ENCODE measurements at places on chromosomes 2 and 18.

GRCh38 chr2:178238154-178238521, 43.8 kb downstream of the OSBPL6 start:
- DNase-seq = no peak

DNA sequence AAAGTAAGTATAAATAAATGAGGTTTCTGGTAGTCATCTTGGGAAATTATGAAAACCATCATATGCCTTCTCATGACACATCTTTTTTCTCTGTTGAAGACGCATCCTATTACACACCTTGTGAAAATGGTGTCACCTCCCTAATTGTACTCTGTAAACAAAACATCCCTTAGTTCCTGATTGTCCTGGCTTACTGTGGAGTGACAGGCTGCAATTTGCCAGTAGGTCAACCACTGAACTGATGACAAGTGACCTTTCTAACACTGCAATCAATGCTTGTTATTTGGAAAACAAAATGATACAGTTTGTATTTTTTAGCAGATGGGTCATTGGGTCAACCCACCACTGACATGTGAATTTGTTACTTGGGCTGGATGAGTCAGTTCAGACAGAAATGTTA, 219.5 kb downstream of the PTPRM start:
- DNase-seq = no peak

DNA sequence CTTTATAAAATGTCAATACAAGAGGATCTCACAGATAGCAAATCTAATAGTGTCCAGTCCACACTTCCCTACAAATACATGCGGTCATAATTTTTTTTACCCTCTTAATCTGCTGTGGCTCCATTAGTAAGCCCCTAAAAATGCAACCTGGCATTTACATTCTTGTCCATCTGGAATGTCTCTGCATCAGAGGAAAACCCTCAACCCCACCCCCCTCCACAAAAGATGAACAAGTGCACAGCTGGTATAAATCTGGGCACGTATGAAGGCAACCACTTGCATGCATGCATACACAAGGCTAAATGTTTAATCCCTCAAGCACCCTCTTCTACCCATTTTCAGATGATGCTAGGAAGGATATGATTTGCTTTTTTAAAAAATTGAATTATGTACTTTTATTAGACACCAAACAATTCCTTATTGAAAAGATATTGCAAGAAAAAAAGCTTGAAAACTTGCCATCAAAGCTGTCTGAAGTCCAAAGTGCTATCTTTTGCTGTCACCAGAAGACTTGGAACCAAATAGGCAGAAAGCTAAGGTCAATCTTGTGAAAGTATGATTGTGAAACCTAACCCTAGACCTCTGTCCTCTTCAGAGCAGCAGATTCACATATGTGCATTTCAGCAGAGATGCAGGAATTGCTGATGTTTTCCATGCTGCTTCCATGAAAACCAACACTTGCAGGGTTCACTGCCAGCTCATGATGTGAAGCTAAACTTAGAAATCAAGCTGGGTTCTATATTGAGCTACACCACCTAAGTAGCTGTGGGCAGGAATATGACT, 39.0 kb downstream of the IRS1 start:
- no peak for DNase-seq

GRCh38 chr2:235685024-235685721, 191.3 kb downstream of the AGAP1 start:
- DNase-seq = no peak

GRCh38 chr18:63192885-63193349, 126.7 kb downstream of the BCL2 start:
- DNase-seq = no peak

DNA sequence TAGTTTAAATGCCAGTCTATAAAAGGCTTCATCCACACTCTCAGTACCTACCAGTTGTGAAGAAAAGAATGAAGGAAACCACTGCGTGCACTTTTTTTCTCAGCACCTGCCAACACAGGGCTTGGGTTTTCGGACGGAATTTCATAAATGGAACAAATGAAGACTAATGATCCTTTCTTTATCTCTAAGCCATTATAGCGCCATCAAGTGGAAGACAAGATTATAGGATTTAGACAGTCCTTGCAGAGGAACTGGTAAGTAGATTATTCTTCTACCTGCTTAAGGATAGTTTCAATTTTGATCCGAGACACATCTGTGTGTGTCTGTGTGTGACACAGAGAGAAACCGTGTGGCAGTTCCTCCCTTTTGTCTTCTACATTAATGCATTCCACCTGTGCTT, 245.6 kb downstream of the NRXN1 start:
- DNase-seq = no peak

DNA sequence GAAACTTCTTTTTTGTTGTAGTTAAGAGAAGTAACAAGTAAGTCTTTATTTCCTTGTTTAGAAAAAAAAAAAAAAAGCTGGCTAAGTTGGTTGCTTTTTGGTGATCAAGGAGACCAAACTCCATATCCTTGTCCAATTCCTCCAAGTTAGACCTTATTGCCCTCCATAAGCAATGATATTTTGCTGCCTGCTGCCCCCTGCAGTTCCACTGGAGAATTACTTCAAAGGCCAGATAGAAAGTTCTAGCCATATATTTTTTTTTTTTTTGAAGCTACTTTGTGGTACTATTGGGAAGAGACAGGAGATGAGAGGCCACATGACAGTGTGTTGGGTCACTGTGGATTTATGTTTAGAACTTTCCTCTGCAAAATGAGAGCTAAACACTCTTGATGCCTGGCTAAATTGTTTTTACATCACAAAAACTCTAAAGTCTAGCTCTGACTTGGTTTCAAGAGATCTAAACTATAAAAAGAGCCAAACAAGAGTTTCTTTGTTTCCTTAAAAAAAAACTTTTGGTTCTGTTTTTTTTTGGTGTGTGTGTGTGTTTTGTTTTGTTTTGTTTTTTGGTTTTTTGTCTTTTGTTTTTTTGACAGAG, 80.7 kb upstream of the RASGRP3 start:
- no peak for DNase-seq

GRCh38 chr2:165401285-165401852, 68.1 kb upstream of the CSRNP3 start:
- peak; percentile 69 for DNase-seq

GRCh38 chr2:19745318-19746136, 156.3 kb downstream of the TTC32 start:
- no peak for DNase-seq

DNA sequence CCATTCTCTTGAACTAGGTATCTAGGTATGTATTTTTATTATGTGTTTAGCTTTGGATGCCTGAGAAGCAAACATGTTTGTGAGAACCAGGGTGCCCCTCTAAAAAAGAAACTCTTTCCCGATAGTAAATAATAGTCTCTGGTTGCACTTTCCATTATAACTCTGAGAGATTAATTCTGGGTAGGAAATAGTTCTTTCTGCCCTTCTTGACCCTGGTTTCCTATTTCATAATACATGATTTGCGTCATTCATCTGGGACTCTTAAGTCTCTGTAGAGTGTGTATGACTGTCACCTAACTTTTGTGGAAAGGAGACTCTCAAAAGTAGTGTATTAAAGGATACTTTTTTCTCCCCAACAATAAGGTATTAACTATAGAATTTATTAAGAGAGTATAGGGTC, 31.5 kb downstream of the ACSL3 start:
- DNase-seq = no peak

- DNase-seq = no peak
These were observed 267.9 kb upstream of the PKDCC start for GRCh38 chr2:41779888-41780287.

DNA sequence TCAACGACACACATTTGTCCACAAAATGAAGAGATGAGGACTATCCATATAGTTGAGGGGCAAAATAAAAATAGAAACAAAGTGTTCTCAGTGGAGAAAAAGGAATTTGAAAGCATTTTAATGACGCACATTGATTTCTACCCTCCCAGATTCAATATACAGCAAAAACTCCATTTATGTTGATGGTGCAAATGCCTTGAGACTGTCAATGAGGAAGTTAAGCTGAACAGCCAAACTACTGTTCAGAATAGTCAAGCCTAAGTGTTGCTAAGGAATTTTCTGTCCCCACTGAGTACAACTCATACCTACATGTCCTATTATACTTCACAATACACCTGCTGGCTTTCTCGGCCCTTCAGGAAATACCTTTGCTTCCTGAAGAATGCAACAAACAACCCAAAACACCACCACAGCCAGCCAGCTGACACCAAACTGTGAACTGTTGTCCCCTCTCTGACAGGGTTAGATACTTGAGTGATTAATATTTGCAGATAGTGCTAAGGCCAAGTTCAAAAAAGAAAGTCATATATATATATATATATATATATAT, 27.8 kb upstream of the DARS1 start:
- no peak for DNase-seq

- DNase-seq = no peak
These were observed 57.4 kb upstream of the MSH2 start for GRCh38 chr2:47345590-47345924.

DNA sequence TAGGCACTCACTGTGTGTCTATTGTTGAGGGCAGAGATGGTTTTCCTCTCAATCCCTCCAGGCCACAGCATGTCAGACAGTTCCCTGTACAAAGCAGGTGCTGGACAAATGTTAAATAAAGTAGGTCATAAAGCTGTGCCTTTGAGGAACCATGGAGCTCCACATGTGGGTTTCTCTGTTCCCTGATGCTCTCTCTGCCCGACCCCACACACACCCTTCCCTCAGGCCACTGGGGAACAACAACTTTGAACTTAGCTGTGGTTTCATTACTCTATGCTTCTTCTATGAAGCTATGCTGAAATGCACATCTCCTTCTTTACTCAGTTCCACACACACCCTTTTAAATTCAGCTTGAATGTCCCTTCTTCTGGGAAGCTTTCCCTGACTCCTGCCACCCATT, 415.3 kb downstream of the HRH4 start:
- no peak for DNase-seq

- no peak for DNase-seq
These were observed 26.7 kb downstream of the IFIH1 start for GRCh38 chr2:162291748-162292147.

DNA sequence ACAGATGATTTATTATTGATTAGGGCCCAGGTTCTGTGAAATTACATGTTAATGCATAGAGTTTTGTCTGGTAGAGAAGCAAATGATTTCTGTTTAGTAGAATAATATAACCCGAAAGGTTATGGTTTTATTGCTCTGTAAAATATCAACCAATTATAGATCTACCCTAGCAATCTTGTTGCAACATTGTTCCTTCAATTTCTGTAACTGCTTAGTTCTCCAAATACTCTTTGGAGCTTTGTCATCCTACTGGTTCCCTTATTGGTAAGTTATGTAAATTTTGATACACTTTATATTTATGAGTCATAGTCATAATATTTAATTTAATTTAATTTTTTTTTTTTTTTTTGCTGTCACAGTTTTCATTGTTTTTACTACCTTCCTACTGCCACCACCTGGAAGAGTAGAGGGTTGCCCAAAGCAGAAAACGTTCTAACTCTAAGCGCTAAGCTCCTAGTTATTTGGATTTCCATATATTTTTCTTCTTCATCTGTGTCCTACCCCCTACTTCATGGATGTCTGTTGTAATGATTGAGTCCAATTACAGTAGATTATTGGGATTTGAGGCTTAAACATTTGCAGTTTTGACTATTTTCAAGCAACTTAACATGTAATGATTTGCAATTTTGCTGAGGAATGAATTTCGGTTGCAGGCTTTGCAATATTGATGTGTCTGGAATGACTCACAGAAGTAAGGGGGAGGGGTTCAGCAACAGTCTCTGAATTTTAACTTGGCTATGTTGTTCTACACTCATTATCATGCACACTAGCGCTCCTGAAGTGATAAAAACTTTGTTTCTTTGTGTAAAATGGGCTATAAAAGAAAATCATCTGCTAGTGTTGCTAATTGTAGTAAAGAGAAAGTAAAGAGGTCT, 51.1 kb downstream of the NABP1 start:
- DNase-seq = no peak

DNA sequence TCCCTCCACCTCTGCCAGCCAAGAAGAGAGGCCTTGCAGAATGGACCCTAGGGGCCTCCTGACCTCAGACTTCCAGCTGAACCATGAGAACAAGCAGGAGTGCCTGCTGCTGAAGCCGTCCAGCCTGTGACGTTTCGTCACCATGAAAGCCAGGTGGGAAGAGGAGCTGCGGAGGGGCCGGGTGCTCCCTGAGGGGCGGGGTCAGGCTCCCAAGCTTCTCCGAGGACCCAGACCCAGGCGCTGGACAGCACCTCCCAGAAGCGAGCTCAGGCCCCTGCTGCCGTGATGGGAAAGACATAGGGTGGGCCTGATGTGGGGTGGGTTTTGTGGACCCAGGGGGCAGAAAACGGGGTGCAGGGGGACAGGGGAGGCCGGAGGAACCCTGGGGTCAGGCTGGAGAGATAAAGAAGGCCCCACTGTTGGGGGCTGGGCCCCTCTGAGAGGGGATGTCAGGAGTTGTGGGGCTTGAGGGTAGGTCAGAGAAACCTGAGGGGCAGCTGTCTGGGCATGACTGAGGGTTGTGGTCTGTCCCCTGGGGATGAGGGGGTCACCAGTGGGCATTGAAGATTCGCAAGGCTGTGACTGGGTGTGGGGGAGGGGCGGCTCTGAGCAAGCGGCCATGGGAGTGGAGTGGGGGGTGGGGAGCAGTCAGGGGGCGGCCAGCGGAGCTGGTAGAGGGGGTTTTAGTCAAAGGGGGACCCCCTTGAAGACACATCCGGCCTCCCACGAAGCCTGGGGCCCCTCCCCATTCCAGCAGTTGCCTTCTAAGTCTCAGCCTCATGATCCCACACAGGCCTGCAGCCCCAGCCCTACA, 73.4 kb upstream of the ODC1 start:
- no peak for DNase-seq

GRCh38 chr2:134466141-134466540, 212.3 kb downstream of the MGAT5 start:
- DNase-seq = no peak

GRCh38 chr18:44988821-44989587, 308.3 kb downstream of the SETBP1 start:
- no peak for DNase-seq

GRCh38 chr2:173136599-173136998, 61.0 kb downstream of the MAP3K20 start:
- no peak for DNase-seq

DNA sequence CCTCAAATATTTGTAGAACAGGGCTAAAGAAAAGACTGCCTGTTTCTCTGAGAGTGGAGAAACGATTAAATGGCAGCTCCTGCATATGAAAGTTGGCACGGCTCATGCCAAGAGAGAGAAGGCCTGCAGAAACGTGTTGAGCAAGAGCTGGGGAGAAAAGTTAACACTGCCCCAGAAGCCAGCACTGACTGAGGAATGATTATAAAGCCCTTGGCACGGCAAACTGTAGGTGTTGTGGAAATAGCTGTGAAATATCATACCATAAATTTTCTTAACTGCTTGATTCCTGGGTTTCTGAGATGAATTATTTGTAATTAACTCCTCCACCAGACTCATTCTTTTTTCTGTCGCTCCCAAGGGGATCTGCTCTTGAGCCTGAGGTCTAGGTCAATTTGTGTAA, 4.3 kb downstream of the FRZB start:
- no peak for DNase-seq
